M059J (cell line): ENCODE measurements at places on chromosomes 7 and 10.

DNA sequence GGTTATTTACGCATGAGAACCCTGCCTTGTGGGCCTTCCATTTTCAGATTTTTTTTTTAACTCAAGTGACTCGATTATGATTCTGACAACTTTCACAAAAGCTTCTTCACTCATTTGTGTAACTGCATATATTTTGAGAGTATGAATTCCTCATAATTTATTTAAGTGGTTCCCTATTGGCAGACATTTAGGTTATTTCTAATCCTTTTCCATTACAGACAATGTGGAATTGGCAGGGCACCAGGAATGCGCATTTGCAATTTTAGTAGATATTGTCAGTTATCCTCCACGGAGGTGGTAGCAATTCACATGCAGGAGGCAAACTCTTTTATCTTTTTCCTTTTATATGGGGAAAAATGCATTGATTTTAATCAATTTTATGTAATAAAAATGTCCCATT lies 2.5 kb downstream of the TMEM176B start:
- DNase-seq = no peak

DNA sequence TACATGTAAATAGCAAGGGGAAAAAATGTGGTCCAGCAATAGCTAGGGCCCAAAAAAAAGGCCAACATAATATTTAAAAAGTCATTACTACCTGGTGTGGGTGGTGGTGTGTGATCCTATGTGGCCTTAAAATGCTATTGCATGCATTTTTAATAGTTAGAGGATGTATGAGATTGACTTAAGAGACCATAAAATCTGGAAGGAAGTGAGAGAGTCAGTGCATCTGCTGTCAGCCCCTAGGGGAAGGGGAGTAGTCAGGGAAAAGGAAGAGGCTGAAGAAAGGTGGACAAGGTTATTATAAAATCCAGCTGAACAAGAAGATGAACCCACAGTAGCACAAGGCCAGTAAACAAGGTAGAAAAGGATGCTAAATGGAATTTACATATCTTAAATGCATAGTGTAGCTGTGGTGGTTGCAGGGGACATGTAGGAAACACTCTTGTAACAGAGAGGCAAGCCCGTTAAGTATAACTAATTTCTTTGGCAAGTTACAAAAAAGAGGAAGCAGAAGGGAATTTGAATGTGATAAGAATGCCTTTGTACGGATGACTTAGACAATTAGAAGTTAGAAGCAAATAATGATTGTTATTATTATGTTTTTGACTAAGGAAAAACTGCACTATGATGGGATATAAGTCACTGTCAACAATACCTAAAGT lies 11.9 kb upstream of the NDUFA5 start:
- DNase-seq = no peak

GRCh38 chr7:102721-103120 lies 89.7 kb upstream of the FAM20C start:
- no peak for DNase-seq

DNA sequence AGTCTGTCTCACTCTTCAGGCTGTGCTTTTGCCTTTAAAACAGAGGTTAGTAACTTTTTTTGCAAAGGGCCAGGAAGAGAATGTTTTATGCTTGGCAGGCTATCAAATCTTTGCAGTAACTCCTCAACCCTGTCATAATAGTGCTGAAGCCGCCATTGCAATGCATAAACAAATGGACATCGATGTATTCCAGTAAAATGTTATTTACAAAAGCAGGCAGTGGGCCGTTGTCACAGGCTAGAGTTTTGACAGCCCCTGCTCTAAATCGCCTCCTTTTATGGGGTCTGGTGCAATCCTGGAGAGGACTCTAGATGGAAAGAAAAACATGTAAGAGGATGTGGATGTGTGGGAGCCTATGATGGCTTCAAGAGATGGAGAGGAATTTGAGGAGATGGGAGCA lies 568.3 kb downstream of the TYW1 start:
- DNase-seq = no peak

DNA sequence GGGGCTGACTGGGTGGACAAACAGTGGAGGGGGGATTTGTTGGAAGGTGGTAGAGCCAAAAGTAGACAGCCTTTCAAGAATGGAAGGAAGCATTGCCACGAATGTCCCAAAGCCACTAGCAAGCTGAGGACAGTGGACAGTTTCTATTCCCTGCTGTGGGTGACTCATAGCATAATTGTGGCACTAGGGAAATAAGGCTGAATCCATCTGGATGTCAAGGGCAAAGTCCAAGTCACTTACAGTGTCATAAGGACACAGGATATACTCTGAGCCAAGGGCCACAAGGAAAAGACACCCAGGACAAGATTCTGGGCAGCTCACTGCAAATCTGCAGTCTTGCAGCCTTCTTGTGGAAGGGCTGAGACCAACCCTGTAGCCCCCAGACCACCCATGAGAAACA lies 79.7 kb downstream of the FRMPD2 start:
- peak; percentile 33 for DNase-seq

GRCh38 chr7:158357106-158357897 lies 230.3 kb downstream of the PTPRN2 start:
- DNase-seq = no peak

DNA sequence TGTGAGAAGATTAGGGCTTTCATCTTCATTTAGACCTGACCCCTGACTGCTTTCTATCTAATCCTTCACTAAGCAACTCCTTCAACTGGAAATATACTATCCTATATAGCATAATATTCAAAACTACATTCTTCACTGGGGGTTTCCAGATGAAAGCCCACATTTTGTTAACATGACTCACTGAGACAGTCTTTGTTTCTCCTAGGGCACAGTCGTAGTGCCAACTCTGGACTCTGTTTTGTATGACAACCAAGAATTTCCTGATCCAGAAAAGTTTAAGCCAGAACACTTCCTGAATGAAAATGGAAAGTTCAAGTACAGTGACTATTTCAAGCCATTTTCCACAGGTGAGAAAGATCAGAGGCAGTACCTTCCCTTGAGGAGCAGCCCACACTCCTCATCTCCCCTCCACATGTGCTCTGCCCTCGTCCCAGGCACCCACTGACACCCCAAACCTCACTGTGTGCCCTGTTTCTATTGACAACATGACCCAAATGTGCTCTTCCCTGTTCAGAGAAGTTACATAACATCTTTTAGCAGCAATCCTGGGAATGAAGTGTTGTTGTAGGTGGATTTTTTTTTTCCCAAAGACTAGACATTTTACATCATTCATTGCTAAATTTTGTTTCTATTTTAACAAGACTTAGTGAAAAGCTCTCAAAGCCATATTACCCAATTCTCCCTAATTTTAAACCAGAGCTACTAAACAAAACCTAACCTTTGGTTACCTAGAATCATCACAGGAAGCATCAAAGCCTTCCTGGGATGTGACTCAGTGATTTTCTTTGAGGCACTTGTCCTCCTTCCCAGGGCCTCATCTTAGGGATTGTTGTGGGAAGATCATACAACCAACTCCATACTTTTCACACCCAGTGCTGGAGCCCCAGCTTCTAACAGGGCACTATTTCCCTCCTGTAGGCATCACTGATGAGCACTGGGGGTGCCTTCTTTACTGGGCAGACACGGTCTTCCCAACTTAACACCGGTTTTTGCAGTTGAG lies 10.7 kb downstream of the CYP2E1 start:
- peak; percentile 18 for DNase-seq

- no peak for DNase-seq
Measured at GRCh38 chr10:48468130-48468790, 136.6 kb downstream of the ARHGAP22 start.

- DNase-seq = no peak
Measured at GRCh38 chr10:50512743-50513416, 110.9 kb downstream of the SGMS1 start.

DNA sequence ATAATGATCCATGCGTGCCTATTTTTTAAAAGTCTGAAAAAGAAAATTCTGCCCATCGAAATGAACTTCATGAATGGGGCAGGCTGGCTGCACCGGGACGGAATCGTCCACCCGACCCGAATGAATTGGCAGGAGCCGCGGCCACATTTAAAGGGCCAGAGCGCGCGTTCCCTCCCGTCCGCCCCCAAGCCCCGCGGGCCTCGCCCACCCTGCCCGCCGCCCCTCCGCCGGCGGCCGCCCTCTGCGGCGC lies 319 bp upstream of the GATA3 start:
- peak; percentile 63 for DNase-seq

DNA sequence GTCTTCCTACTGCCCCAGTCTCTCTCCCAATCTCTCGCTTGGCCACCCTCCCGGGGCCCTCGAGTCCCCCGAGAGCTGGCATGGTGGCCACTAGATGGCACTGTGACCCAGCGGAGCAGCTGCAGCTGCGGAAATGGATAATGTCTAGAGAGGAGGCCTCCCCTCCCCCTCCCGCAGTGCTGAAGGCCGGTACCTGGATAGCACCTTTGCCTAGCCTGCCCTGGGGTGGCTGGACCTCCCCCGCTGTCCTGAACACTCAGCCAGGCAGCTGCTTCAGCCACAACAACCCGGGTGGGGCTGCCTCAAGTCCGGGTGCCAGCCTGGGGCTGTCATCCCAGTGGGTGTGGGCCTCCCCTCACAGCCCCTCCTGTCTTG lies 65.2 kb downstream of the GOLGA7B start:
- DNase-seq = peak; percentile 46
